ENCODE measurements at places on chromosomes 12 and 14.
A peak's percentile ranks its signal among the peaks of the same experiment; 100 is the strongest.

DNA sequence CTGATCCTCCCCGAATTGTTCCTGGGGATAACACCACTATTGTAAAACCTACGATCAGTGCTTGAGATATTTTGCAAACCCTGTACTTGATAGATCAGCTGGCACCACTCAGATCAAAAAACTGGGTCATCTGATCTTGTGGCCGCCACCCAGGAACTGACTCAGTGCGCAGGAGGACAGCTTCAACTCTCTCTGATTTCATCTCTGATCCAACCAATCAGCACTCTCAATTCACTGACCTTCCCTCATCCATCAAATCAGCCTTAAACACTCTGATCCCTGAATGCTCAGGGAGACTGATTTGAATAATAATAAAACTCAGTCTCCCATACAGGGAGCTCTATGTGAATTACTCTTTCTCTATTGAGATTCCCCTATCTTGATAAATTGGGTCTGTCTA lies 4.2 kb upstream of the XPOT start:
- no peak for DNase-seq

- DNase-seq: no peak
These were observed 31.3 kb upstream of the ULK1 start for GRCh38 chr12:131862994-131863710.

- DNase-seq: no peak
These were observed 69.6 kb upstream of the KRAS start for GRCh38 chr12:25320123-25321006.

DNA sequence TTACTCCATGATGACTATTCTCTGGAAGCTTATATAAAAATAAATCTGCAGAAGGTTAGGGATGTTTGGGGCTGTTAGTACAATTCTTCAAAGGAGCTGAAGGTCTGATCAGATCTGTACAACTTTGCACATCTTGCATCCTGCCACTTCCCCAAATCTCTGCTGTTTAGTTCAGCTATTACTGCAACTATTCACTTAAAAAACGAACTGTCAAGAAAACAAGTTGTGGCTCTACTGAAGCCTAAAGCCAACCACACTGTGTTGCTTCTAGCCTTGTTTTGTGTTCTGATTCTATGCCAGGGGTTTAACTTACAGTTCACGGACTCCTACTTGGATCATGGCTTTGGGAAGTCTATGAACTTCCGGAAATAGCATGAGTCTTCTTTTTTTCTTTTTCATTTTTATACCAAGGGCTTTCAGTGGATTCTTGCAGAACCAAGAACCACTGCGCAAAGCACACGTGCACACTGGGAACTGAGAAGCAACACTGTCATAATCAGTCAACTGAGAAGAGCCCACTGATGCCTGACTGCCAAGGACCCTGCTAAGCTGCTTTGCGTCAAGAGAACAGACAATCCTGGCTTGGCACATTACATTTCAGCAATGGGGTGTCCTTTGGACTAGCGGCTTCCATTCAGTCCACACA lies 66.3 kb upstream of the EEA1 start:
- DNase-seq: no peak

DNA sequence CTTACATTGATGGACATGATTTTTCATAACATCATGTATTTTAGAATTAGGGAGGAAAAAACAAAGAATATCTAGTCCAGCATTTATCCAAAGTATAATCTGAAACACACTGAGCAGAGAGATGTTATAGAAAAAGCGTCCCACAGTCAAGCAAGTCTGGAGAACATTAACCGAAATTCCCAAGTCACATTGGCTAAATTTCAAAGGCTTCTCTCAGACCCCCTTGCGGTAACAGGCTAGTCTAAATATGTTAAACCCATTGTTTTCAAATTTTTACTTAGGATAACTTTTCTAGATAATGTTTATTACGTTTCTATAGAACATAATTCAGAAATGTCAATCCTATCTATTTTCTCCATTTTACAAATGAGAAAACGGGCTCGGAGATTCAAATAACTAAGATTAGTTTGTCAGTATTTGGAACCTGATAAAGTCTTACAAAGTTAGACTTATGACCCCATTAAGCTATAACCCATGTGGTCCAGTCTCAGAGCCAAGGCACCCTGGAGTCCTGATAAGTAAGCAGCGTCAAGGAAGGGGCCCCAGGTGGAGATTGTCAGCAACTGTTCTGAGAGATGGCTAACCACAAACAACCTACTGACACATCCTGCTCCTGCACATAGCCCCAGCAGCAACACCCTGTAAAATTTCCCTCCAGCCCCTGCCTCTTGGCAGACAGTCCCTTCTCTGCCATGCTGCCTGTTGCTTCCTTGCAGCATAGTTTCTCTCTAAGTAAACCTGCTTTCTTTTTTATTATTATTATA lies 220.6 kb upstream of the TMEM260 start:
- DNase-seq: peak; percentile 96

DNA sequence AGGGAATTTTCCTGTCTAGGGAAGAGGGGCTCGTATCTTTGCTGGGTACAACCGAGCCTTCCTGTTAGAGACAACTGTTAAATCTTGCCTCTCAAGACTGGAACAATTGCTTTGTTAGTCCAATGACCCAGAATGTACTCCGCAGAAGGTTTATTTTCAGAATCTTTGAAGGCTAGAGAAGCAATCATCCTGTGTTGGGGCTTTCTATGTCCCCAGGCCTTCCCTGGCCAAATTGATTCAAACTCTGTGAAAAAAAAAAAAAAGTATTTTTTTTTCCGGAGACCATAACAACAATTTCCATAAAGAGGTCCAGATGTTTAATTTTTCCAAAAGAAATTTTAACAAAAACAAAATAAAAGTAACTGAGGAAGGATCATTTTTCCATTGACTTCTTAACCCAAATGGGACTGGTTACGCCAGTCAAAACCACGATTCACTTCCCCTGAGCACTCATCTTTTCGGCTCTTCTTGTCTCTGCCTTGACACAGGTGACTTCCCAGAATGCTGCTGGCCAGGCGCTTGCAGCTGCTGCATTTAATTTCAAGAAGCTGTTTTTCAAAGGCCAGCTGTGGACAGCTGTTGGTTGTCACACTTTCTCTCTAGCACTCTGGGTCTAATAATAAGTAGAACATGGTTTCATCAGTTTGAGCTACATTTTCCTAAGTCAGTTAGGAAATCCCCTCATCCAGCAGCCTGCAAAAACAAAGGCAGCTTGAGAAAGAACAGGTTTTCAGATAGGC lies 81.6 kb upstream of the MANSC4 start:
- peak; percentile 11 for DNase-seq
